HFFc6 (cell line): ENCODE measurements at places on chromosomes 1 and 21. TPM values are rescaled to one million over a fixed set of nuclear protein-coding genes. Genes with fewer than 3 reads are reported as not detected.

GRCh38 chr1:75373542-75374159 lies 237.3 kb downstream of the SLC44A5 start:
- no peak overlapping the region for H3K27ac ChIP-seq
- no peaks in the 10 kb centered on the region for H3K4me1 ChIP-seq
- no peaks in the 10 kb centered on the region; the same call in 1 of the 2 replicates for H3K27me3 ChIP-seq
- H3K4me3 ChIP-seq: no peak overlapping the region
- no peaks in the 10 kb centered on the region for H3K36me3 ChIP-seq

Gene GBP2
- 0.29 to 0.85 TPM (median 0.51 TPM) in 3 replicates for total RNA-seq

DNA sequence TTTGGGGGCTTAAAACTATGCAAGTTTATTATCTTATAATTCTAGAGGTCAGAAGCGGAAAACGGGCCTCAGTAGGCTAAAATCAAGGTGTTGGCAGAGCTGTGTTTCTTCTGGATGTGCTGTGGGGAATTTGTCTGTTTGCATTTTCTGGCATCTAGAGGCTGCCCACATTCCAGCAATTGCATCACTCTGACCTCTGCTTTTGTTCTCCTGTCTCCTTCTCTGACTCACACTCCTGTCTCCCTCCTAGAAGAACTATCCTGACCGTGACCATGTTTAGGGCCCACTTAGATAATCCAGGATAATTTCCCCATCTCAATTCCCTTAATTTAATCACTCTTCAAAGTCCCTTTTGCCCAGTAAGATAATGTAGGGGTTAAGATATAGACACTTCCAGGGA lies 127.4 kb upstream of the DEPDC1 start:
- no peak overlapping the region for H3K4me3 ChIP-seq
- no peaks in the 10 kb centered on the region for H3K4me1 ChIP-seq
- H3K27ac ChIP-seq: no peak overlapping the region
- no peak for DNase-seq
- H3K36me3 ChIP-seq: no peaks in the 10 kb centered on the region; the same call in 1 of the 2 replicates

DNA sequence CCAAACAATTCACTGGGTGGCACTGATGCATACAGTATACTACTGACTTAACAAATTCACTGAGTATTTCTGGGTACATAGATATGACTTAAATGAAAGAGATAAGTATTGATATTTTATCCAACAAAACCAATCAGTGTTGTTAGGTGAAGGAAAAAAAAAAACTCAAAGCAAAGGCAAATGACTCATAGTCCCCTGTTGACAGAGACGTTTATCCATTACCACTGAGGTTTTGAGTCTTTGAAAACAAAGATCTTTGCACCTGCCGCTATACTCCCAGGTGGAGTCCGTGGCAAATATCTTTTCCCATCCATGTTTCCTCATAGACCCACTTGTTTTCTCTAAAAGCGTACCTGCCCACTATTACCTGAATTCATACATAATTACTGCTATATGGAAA lies 18.4 kb downstream of the DYNLT5 start:
- H3K27me3 ChIP-seq: peaks cover 4% of the 10 kb centered on the region; the same call in 1 of the 2 replicates
- no peaks in the 10 kb centered on the region for H3K4me1 ChIP-seq
- DNase-seq: no peak
- no peaks in the 10 kb centered on the region for H3K36me3 ChIP-seq
- no peak overlapping the region for H3K4me3 ChIP-seq

DNA sequence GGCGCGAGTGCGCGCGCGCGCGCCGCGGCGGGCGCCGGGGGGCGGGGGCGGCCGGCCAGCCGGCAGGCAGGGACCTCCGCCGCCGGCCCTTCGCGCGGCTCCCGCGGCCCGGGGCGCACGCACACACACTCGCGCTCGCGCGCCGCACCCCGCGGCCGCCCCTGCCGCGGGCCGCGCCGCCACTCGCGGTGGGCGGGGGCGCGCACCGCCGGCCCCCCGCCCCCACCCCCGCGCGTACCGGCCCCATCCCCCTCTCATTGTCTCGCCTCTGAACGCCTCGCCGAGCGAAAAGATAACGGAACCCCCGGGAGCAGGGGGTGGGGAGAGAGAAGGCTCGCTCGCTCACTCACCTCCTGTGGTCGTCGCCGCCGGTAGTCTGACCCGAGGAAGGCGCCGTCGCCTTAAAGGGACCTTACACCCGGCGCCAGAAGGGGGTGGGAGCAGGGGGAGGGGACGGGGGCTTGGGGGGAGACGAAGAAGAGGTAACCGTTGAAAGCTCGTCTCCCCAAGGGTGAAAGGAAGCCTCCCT lies 428 bp downstream of the POGZ start:
- peaks cover 5% of the 10 kb centered on the region; the same call in 1 of the 2 replicates for H3K36me3 ChIP-seq
- peak overlapping the region; percentile 77 for H3K4me3 ChIP-seq
- peaks cover 18% of the 10 kb centered on the region for H3K4me1 ChIP-seq
- peaks cover 12% of the 10 kb centered on the region for H3K27me3 ChIP-seq
- peak; percentile 37 for DNase-seq

GRCh38 chr1:93501399-93501798 lies 53.5 kb downstream of the FNBP1L start:
- no peaks in the 10 kb centered on the region for H3K4me1 ChIP-seq
- H3K36me3 ChIP-seq: no peaks in the 10 kb centered on the region
- H3K4me3 ChIP-seq: no peak overlapping the region
- no peak overlapping the region for H3K27ac ChIP-seq

GRCh38 chr1:11558871-11559590 lies 80.1 kb downstream of the DISP3 start:
- no peaks in the 10 kb centered on the region for H3K36me3 ChIP-seq
- H3K4me1 ChIP-seq: no peaks in the 10 kb centered on the region
- no peak overlapping the region for H3K27ac ChIP-seq
- H3K4me3 ChIP-seq: no peak overlapping the region
- no peak for DNase-seq

Gene SLC2A5
- total RNA-seq: 0.10 to 0.23 TPM (median 0.15 TPM) in 3 replicates

DNA sequence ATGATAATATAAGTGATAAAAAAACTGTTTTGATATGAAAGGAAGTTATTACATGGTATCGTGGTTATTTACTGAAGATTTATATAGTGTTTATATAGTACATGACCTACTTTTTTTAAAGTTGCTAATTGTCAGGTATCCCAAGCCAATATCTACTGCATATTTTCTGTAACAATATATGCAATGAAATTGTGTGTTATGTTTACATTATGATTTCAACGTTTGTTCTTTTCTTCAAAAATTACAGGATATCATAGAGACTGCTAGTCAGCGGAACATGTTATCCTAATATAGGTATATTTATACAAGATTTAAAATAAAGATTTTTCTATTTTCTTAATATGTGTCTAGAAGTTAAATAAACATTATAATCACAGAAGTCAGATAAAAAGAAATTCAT lies 167.5 kb upstream of the DPYD start:
- H3K4me3 ChIP-seq: no peak overlapping the region
- peaks cover 15% of the 10 kb centered on the region for H3K36me3 ChIP-seq
- H3K27ac ChIP-seq: no peak overlapping the region
- no peaks in the 10 kb centered on the region; the same call in 1 of the 2 replicates for H3K27me3 ChIP-seq
- no peak for DNase-seq
- peaks cover 62% of the 10 kb centered on the region for H3K4me1 ChIP-seq

GRCh38 chr1:3442331-3442730 lies 12.1 kb upstream of the ARHGEF16 start:
- H3K27me3 ChIP-seq: peaks cover 51% of the 10 kb centered on the region
- H3K4me3 ChIP-seq: no peak overlapping the region
- H3K4me1 ChIP-seq: no peaks in the 10 kb centered on the region
- no peaks in the 10 kb centered on the region for H3K36me3 ChIP-seq
- no peak overlapping the region for H3K27ac ChIP-seq
- DNase-seq: no peak

DNA sequence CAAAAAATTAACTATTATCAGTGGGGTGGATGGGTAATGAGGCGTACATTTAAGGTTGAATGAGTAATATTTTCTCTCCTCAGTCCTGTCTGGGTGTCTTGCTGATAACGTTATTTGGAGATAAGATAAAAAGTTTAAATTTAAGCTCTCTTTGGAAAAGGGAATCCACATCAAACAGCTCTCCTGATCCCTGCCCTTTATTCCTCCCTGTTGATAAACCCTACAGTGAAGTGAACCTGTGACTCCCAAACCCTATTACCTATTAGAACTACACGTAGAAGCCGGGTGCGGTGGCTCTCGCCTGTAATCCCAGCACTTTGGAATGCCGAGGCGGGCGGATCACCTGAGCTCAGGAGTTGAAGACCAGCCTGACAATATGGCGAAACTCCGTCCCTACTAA lies 9.9 kb upstream of the GPR161 start:
- peaks cover 2% of the 10 kb centered on the region for H3K27me3 ChIP-seq
- no peak overlapping the region for H3K4me3 ChIP-seq
- H3K36me3 ChIP-seq: no peaks in the 10 kb centered on the region
